ENCODE measurements at places on chromosomes 1 and 21. TPM values are rescaled to one million over a fixed set of nuclear protein-coding genes. Genes with fewer than 3 reads are reported as not detected.

GRCh38 chr1:207805841-207806421 is 54.1 kb downstream of the CD46 start:
- peak; percentile 95 for DNase-seq
- no peaks in the 10 kb centered on the region for H3K27me3 ChIP-seq
- H3K27ac ChIP-seq = peak overlapping the region; percentile 59
- H3K36me3 ChIP-seq = no peaks in the 10 kb centered on the region
- peaks cover 14% of the 10 kb centered on the region for H3K4me1 ChIP-seq

GRCh38 chr1:59498640-59499039 is 201.7 kb downstream of the FGGY start:
- H3K27me3 ChIP-seq = no peaks in the 10 kb centered on the region
- peak; percentile 54 for DNase-seq
- no peak overlapping the region for H3K27ac ChIP-seq

- no peaks in the 10 kb centered on the region for H3K27me3 ChIP-seq
- H3K4me3 ChIP-seq = no peak overlapping the region
- no peaks in the 10 kb centered on the region for H3K4me1 ChIP-seq
- DNase-seq = no peak
- no peak overlapping the region for H3K27ac ChIP-seq
These were observed 203.9 kb upstream of the PROX1 start for GRCh38 chr1:213783893-213784292.

GRCh38 chr1:234262007-234262753 is 111.1 kb upstream of the COA6 start:
- no peaks in the 10 kb centered on the region for H3K36me3 ChIP-seq
- H3K4me1 ChIP-seq = no peaks in the 10 kb centered on the region
- no peak overlapping the region for H3K27ac ChIP-seq
- H3K27me3 ChIP-seq = no peaks in the 10 kb centered on the region
- no peak overlapping the region for H3K4me3 ChIP-seq

DNA sequence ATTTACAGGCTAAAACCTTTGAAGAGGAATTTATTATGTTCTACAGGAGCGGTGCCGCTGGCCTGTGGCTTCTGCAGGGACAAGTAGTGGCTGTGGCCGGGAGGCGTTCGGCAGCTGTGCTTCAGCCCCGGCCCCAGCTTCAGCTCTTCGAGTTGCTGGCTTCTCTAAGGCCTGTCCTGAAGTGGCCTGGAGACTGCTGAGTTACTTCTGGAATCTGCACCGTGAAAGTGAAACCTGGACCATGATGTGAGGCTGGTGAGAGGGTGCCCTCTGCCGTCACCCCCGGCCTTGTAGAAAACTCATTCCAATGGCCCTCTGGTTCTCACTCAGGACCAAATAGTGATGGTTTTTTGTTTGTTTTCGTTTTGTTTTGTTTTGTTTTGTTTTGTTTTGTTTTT is 48.1 kb downstream of the PRKCZ start:
- no peak overlapping the region for H3K27ac ChIP-seq
- H3K27me3 ChIP-seq = peaks cover 4% of the 10 kb centered on the region
- no peak for DNase-seq
- no peaks in the 10 kb centered on the region for H3K36me3 ChIP-seq
- H3K4me3 ChIP-seq = no peak overlapping the region

- no peak overlapping the region for H3K4me3 ChIP-seq
- no peaks in the 10 kb centered on the region for H3K36me3 ChIP-seq
- no peaks in the 10 kb centered on the region for H3K4me1 ChIP-seq
- H3K27ac ChIP-seq = no peak overlapping the region
These were observed 1065.8 kb upstream of the B3GALT2 start for GRCh38 chr1:194252199-194252598.

- DNase-seq = no peak
- H3K27ac ChIP-seq = no peak overlapping the region
- peaks cover 2% of the 10 kb centered on the region for H3K27me3 ChIP-seq
- no peaks in the 10 kb centered on the region for H3K36me3 ChIP-seq
- H3K4me3 ChIP-seq = peak overlapping the region; percentile 48
These were observed 699 bp downstream of the ECHDC2 start for GRCh38 chr1:52920791-52921291.

- no peaks in the 10 kb centered on the region for H3K27me3 ChIP-seq
- peaks cover 3% of the 10 kb centered on the region for H3K4me1 ChIP-seq
- DNase-seq = no peak
- H3K36me3 ChIP-seq = no peaks in the 10 kb centered on the region
These were observed 22.9 kb upstream of the DISC1 start for GRCh38 chr1:231603598-231604275.

- peaks cover 3% of the 10 kb centered on the region for H3K27me3 ChIP-seq
- no peaks in the 10 kb centered on the region for H3K36me3 ChIP-seq
- no peak overlapping the region for H3K4me3 ChIP-seq
- peaks cover 6% of the 10 kb centered on the region for H3K4me1 ChIP-seq
- DNase-seq = no peak
- no peak overlapping the region for H3K27ac ChIP-seq
These were observed 42.8 kb downstream of the ELK4 start for GRCh38 chr1:205589046-205589445.

GRCh38 chr1:92274939-92275338 is 23.8 kb downstream of the GLMN start:
- H3K36me3 ChIP-seq = no peaks in the 10 kb centered on the region
- no peaks in the 10 kb centered on the region for H3K27me3 ChIP-seq
- no peak overlapping the region for H3K4me3 ChIP-seq
- DNase-seq = peak; percentile 47
- H3K4me1 ChIP-seq = peaks cover 10% of the 10 kb centered on the region

DNA sequence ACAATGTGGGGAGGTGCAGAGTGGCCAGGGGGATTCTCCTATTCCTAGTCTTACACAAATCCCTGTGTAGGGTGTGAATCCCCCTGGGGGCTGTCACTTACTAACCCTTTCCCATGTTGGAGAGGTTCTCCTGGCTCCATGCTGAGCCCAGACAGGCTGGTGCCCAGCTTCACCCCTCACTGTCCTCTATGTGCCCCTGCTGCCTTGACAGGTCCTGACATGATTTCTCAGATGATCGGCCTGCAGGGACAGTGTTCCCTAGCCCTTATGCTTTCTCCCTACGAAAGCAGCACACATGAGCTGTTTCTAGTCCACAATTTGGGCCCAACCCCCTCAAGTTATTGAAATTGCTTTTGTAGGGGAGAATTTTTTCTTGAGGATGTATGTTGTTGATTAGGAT is 68.9 kb upstream of the FAM78B start:
- no peaks in the 10 kb centered on the region for H3K27me3 ChIP-seq
- no peaks in the 10 kb centered on the region for H3K4me1 ChIP-seq
- H3K36me3 ChIP-seq = no peaks in the 10 kb centered on the region
- H3K4me3 ChIP-seq = no peak overlapping the region
- no peak for DNase-seq

GRCh38 chr1:101239095-101240040 is 2.5 kb downstream of the S1PR1 start:
- no peaks in the 10 kb centered on the region for H3K36me3 ChIP-seq
- peaks cover 18% of the 10 kb centered on the region for H3K4me1 ChIP-seq
- no peak overlapping the region for H3K27ac ChIP-seq
- H3K4me3 ChIP-seq = no peak overlapping the region

GRCh38 chr1:117608115-117608615 is 2.3 kb downstream of the TENT5C start:
- no peak overlapping the region for H3K27ac ChIP-seq
- H3K4me3 ChIP-seq = no peak overlapping the region
- peaks cover 10% of the 10 kb centered on the region for H3K4me1 ChIP-seq
- H3K27me3 ChIP-seq = peaks cover 15% of the 10 kb centered on the region
- no peaks in the 10 kb centered on the region for H3K36me3 ChIP-seq

- H3K36me3 ChIP-seq = no peaks in the 10 kb centered on the region
- no peaks in the 10 kb centered on the region for H3K4me1 ChIP-seq
- H3K4me3 ChIP-seq = no peak overlapping the region
- DNase-seq = no peak
- H3K27me3 ChIP-seq = no peaks in the 10 kb centered on the region
- H3K27ac ChIP-seq = no peak overlapping the region
These were observed 230.3 kb downstream of the DISC1 start for GRCh38 chr1:231856894-231857293.

GRCh38 chr1:206967096-206967849 is 3.0 kb downstream of the FCAMR start:
- H3K4me3 ChIP-seq = no peak overlapping the region
- DNase-seq = peak; percentile 29
- no peak overlapping the region for H3K27ac ChIP-seq
- H3K4me1 ChIP-seq = no peaks in the 10 kb centered on the region
- peaks cover 6% of the 10 kb centered on the region for H3K27me3 ChIP-seq
- no peaks in the 10 kb centered on the region for H3K36me3 ChIP-seq

DNA sequence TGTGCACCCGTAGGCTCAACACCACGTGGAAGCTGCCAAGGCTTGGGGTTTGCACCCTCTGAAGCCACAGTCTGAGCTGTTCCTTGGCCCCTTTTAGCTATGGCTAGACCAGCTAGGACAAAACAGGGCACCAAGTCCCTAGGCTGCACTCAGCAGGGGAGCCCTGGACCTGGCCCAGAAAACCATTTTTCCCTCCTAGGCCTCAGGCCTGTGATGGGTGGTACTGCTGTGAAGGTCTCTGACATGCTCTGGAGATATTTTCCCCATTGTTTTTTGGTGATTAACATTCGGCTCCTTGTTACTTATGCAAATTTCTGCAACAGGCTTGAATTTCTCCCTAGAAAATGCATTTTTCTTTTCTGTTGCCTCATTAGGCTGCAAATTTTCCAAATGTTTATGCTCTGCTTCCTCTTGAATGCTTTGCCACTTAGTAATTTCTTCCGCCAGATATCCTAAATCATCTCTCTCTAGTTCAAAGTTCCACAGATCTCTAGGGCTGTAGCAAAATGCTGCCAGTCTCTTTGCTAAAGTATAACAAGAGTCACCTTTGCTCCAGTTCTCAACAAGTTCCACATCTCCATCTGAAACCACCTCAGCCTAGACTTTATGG is 69.0 kb upstream of the KRTAP19-8 start:
- no peaks in the 10 kb centered on the region for H3K4me1 ChIP-seq
- no peaks in the 10 kb centered on the region for H3K27me3 ChIP-seq
- no peak overlapping the region for H3K27ac ChIP-seq
- DNase-seq = no peak

DNA sequence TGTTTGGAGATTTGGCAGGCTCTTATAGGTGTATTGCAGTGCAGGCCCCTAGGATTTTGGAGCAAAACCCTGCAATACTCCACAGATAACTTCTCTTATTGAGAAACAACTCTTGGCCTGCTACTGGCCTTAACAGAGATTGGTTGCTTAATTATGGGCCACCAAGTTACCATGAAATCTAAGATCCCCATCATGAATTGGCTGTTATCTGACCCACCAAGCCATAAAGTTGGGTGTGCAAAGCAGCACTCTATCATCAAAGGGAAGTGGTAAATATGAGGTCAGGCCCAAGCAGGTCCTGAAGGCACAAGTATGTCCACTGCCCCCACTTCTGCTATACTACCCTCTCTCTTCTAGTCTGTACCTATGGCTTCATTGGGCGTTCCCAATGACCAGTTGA is 130.0 kb upstream of the TNFSF4 start:
- no peaks in the 10 kb centered on the region for H3K36me3 ChIP-seq
- peaks cover 15% of the 10 kb centered on the region for H3K4me1 ChIP-seq
- no peak overlapping the region for H3K4me3 ChIP-seq
- no peaks in the 10 kb centered on the region for H3K27me3 ChIP-seq

GRCh38 chr21:45639206-45640000 is 4.1 kb upstream of the PCBP3 start:
- H3K27me3 ChIP-seq = no peaks in the 10 kb centered on the region
- no peak overlapping the region for H3K27ac ChIP-seq
- no peaks in the 10 kb centered on the region for H3K36me3 ChIP-seq
- DNase-seq = no peak
- peaks cover 10% of the 10 kb centered on the region for H3K4me1 ChIP-seq

DNA sequence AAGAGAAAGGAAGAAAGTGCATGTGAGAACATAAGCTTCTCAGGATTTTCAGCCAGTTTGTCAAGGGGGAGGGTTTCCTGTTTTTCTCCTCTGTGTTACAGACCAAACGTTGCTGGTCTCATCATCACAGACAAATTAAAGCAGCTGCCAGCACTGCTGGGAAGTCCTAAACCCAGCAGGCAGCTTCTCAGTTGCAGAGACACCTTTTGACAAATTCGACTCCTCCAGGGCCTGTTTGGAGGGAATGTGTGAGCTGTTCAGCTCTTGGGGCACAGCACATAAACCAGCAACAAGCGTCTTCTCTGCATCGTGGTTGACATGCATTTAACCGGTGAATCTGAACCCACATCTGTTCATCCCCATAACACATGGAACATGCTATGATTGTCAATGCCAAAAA is 454.6 kb upstream of the RUNX1 start:
- H3K4me3 ChIP-seq = no peak overlapping the region
- H3K4me1 ChIP-seq = no peaks in the 10 kb centered on the region
- H3K27ac ChIP-seq = no peak overlapping the region
- DNase-seq = peak; percentile 47
- no peaks in the 10 kb centered on the region for H3K36me3 ChIP-seq
- no peaks in the 10 kb centered on the region for H3K27me3 ChIP-seq

- H3K4me3 ChIP-seq = no peak overlapping the region
- H3K36me3 ChIP-seq = no peaks in the 10 kb centered on the region
- H3K4me1 ChIP-seq = no peaks in the 10 kb centered on the region
These were observed 15.9 kb downstream of the WNT3A start for GRCh38 chr1:228022571-228023293.

DNA sequence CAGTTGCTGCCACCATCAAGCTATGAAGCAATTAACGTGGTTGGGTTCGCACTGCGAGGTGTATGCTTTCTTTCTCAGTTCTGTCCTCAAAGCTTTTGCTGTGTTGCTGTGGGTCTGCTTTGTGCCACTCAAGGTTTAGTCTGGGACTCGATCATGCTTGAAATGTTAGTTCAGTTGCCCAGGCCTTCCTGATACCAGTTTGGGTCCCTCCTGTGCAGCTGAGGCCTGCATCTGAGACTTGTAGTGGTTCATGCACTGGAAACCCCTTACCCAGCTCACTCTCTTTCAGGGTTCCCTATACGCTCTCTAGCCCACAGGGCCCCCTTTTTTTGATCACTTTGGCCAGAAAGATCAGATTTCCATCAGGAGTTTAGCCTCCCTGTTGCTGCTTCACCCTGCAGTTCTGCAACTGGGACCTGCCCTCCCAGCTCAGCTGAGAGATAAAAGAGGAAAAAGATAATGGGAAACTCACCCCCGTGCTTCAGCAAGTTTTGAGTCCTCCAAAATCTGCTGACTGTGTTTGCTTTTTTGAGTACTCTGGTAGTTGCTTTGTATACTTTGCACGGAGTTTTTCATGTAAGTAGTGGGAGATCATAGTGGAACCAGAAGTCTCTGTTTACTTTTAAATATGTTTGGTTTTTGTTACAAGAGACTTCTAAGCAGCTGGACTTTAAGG is 317.0 kb downstream of the HHAT start:
- H3K27ac ChIP-seq = no peak overlapping the region
- no peak overlapping the region for H3K4me3 ChIP-seq
- peaks cover 10% of the 10 kb centered on the region for H3K27me3 ChIP-seq
- H3K4me1 ChIP-seq = peaks cover 12% of the 10 kb centered on the region
- DNase-seq = no peak

FBLIM1 gene
- 179 TPM for total RNA-seq

MLLT11 gene
- 77.4 TPM for total RNA-seq

RBBP4 gene
- total RNA-seq = 186 TPM

C1orf87 gene
- not detected for total RNA-seq

PGLYRP3 gene
- not detected for total RNA-seq

AKNAD1 gene
- not detected for total RNA-seq

GBP4 gene
- total RNA-seq = 0.34 TPM

RNU1-2 gene
- 1,553 TPM for total RNA-seq

AQP10 gene
- total RNA-seq = not detected

WDR64 gene
- total RNA-seq = not detected

LRRC3 gene
- total RNA-seq = 5.6 TPM

SLC35F3 gene
- total RNA-seq = 0.38 TPM

SAMD11 gene
- total RNA-seq = 9.5 TPM

CD34 gene
- 0.29 TPM for total RNA-seq

All from astrocyte (in vitro differentiated cells and primary cell).